ENCODE measurements at places on chromosomes 13 and 19.

DNA sequence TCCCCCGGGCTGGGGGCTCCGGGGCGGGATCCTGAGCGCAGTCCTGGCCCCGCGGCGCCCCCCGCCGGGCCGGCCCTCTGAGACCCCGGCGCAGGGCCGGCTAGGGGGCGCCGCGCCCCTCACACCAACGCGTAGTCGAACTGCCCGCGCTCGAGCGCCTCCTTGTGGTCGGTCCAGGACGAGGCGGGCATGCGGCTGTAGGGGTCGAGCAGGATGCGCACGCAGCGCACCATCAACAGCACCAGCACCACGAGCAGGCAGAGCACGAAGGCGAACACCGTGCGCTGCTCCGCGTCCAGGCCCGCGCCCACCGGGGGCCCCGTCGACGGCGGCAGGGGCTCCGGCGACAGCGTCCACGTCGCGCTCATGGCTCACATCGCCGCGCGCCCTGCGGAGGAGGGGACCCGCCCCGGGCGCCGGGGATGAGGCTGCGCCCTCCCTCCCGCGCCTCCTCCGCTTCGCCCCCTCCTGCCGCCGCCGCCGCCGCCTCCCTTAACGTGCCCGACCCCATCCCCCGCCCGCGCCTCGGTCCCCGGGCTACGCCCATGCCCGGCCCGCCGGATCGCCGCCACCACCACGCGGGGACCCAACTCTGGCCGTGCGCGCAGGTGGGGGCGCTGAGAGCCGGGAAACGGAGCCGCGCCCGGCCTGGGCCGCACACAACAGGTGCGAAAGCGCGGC lies 624 bp downstream of the CTXN1 start:
- DNase-seq: peak; percentile 70

GRCh38 chr19:28426110-28426729 lies 786.7 kb downstream of the UQCRFS1 start:
- DNase-seq: no peak

DNA sequence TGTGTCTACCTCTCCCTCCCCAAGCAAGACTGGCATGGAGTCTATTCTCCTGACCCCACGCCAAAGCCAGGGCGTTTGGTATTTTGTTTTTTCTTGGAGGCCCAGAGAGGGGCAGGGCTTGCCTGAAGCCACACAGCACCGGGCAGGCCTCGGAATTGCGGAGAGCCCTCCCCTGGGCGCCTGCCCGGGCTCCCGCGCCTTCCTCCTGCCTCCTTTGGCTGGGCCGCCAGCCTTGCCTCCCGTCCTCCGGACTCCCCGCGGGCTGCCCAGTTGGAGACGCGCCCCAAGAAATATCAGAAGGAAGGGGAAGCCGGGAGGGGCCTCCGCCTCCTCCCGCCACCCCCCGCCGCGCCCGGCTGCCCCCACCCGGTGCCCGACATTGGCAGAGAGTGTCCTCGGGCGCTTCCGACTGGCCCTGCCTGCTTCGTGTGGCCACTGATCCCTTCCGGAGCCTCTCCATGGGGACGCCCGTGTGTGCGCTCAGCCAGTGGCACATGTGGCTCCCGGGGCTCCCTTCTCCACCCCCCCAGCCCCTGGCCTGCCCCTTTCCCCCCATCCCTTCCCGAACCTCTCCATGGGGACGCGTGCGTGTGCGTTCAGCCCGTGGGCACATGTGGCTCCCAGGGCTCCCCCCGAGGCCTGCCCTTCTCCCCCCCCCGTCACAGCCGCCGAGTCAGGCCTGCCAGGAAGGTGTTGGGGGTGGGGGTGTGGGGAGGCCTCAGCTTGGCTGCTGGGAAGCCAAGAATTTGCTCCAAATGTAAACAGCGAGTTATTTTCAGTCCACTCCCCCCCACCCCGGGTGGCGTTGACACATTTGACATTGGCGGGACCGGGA lies 37.3 kb downstream of the NFIC start:
- DNase-seq: no peak

DNA sequence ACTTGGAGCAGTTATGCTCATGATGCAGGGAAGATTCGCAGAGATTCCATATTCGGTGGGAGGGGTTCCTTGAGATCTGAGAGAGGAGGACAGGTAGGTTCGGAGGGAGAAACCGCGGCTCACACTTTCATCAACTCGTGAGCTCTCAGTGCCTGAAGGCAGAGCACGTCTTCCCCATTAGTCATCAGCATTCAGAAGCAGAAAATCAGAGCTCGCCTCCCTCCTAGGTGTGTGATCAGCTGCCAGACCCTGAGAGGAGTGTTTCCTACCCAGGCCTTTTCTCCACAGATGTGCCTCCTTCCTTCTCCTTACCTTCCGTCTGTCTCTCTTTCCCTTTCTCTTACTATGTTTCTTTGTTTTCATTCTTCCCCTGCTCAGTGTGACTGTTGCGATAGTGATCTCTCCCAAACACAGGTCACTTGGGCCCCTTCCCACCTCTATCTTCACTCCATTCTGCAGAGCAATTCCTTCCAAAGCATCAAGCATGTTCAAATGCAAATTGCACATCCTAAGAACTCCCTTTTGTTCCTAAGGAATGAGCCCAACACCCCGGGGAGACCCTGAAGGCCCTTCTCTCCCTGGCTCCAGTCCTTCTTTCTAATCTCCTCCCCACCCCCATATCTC lies 389.5 kb downstream of the UQCRFS1 start:
- no peak for DNase-seq

- DNase-seq: no peak
These were observed 173.3 kb downstream of the USP12 start for GRCh38 chr13:26998292-26998691.

- DNase-seq: no peak
These were observed 851 bp downstream of the ZNF320 start for GRCh38 chr19:52896431-52897137.

- no peak for DNase-seq
These were observed 2.1 kb upstream of the PHLDB3 start for GRCh38 chr19:43506629-43507028.

- DNase-seq: peak; percentile 38
These were observed 42.9 kb downstream of the C13orf46 start for GRCh38 chr13:113930671-113931637.

GRCh38 chr19:18292462-18292809 lies 11.0 kb upstream of the JUND start:
- DNase-seq: no peak

DNA sequence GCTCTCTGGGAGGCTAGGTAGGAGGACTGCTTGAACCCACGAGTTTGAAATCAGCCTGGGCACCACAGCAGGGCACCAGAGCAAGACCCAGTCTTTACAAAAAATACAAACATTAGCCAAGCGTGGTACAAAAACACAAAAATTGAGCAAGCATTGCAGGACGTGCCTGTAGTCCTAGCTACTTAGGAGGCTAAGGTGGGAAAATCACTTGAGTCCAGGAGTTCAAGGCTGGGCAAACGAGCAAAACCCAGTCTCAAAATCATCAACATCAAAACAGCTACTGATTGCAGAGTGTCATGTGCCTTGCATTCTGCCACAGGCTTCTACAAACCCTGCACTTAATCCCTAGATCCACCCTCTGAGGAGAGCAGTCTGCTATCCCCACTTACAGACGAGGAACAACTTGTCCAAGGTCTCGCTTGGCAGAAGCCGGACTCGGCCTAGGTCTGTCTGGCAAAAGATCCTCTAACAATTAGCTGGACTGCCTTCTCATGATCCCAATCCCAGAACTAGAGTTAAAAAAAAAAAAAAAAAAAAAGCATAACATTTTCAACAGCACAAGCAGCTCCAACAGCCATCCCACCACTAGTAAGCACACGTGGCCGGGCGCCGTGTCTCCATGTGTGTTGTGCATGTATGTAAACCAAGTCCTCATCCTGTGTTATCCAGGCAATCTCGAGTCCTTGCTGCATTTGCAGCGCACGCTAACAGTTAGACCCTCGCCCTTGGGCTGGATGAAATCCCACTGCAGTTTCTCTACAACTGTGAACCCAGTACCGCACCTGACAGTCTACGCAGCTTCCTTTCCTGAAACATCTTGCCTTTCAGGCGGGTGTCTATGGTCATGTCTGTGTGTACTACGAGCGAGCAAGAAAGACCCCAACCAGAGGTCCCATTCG lies 2.0 kb downstream of the PPP6R1 start:
- DNase-seq: no peak

GRCh38 chr19:57947419-57948134 lies at the start of gene ZNF256:
TSS of gene ZNF256 (minus strand) at chr19:57947706. CDS start at chr19:57947474, 232 bp downstream.
- DNase-seq: peak; percentile 69

DNA sequence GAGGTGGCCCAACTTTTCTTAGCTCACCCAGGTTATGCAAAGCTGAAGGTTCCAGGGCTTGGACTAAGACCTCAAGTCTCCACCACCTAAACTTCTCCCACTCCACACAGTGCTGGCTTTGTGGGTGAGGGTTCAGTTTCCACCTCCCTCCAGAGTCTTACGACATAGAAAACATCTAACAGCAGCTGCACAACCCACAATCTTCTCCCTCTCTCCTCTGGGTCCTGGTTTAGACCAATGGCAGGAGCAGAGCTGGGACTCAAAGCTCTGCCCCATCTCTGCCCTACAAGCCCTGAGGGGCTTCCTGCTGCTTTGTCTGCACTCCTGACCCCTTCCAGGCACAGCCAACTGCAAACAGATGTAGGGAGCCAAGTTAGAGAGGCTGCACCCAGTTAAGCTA lies 16.0 kb downstream of the IRGC start:
- no peak for DNase-seq

DNA sequence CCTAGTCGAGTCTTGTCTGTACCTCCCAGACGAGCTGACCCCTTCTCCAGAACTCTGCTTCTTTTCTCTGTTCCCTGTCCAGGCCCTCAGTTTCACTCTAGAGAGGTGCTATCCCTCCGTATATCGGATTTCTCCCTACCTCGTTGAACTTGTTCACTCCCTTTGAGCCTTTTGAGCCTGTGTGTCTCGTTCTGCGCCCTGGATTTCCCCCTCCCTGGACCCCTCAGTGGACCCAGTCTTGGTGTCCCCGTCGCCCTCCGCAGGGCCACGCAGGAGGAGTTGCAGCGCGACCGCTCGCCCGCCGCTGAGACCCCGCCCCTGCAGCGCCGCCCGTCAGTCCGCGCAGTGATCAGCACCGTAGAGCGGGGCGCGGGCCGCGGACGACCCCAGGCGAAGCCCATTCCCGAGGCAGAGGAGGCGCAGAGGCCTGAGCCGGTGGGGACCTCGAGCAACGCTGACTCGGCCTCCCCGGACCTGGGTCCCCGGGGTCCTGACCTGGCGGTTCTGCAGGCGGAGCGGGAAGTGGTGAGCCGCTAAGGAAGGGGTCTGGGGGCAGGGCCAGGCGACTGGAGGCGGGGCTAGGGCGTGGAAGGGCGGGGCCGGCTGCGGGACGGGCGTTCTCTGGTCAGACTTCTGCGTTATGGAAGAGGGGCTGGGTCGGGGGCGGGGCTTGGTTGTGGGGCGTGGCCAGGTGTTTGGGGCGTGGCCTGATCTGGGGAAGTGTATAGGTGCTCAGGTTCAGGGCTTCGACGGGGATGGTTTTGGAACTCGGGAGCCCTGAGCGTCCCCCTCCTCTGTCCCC lies 5.5 kb downstream of the EPS8L1 start:
- DNase-seq: peak; percentile 68

DNA sequence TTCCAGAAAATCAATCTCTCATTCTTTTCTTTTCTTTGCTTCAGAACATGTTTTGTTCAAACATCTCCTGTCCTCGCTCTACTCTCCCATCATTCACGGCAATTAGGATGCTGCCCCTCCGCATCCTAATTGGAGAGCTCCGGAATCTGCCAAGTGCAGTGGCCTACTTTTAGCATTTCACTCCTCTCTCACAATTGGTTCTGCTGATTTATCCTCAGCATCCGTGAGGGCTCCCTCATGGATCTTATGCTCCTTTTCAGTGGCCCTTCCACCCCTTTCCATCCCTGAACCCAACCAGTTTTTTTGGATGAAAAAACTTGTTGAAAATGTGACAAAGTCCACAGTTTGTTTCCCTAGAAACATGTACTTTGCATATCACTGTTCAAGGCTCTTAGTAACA lies 22.4 kb downstream of the AMER2 start:
- no peak for DNase-seq

GRCh38 chr19:38862321-38863059 lies 12.7 kb upstream of the HNRNPL start:
- no peak for DNase-seq

- peak; percentile 12 for DNase-seq
These were observed 64.2 kb upstream of the UQCRFS1 start for GRCh38 chr19:29277102-29277501.

GRCh38 chr13:113927661-113928581 lies 46.0 kb downstream of the C13orf46 start:
- no peak for DNase-seq

Measured in effector CD4-positive, alpha-beta T cell (primary cell).